ENCODE measurements at places on chromosomes 5 and 9.
A peak's percentile ranks its signal among the peaks of the same experiment; 100 is the strongest.

DNA sequence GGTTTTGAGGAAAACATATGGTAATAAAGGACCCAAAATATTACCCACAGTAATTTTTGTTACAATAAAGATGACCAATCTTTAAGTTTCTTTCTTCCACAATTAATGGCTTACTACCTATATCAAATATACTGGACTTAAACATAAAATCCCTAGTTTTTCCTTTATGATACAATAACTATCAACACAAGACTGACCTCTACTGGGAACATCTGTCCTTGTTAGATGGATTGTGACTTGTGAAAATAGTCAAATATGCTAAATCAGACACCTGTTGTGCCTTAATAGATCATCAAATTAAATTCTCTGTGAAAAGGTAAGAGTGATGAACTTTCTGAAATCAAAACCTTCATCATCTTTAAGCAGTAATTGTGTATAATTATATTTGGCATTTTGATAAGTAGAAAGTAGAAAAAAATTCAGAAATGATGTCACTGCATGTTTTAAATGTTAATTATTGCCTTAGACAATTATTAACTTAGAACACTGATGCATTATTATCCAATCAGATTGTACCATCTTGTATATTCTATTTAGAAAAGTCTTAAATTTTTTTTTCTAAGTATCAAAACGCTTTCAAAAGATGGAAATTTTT, 113.6 kb downstream of the DEPDC1B start:
- DNase-seq, result no peak

- no peak for DNase-seq
Measured at GRCh38 chr5:134380346-134380745, 9.0 kb downstream of the UBE2B start.

DNA sequence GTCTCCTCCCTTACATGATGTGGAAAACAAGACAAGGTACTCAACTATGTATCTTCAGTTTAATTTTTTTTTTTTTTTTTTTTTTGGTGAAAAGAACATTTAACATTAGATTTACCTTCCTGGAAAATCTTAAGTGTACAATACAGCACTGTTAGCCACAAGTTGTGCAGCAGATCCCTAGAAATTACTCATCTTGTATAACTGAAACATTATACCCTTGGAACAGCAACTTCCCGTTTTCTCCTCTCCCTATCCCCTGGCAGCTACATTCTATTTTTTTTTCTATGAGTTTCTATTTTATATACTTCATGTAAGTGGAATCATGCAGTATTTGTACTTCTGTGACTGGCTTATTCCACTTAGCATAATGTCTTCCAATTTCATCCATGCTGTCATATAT, 421.9 kb upstream of the FTMT start:
- DNase-seq, result no peak

GRCh38 chr5:158502686-158503085, 597.0 kb downstream of the EBF1 start:
- DNase-seq, result no peak

- no peak for DNase-seq
Measured at GRCh38 chr5:171724468-171725204, 61.0 kb upstream of the SMIM23 start.

DNA sequence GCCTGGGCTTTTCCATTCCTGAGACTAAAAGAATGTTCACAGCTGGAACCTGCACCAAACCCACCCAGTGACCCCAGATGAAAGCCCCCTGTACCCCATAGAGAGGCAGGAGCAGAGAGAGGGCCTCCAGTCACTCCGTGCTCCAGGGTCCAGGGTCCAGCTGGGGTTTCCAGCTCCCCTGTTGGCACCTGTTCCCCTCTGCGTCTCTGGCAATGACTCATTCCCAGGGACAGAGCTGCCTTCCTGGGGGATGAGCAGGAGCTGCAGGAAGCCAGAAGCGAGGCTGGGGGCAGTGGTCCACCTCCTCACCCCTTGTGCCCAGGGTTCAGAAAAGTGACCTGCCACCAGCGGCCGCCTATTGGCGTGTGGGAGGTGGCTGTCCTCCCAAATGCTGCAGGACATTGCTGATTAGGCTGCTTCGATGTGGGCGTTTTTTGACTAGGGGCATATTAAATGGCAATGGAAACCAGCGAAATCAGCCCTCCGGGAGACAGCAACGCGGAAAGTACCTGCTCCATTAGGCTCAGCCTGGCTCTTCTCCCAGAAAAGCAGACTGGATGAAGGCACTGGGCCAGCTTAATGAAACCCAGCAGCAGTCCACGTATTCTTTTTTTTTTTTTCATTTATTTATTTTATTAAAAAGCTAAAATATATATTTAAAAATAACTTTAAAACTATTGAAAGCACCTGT, 97.4 kb downstream of the DAP start:
- no peak for DNase-seq

GRCh38 chr9:79812507-79813257, 240.9 kb downstream of the TLE4 start:
- peak; percentile 18 for DNase-seq

DNA sequence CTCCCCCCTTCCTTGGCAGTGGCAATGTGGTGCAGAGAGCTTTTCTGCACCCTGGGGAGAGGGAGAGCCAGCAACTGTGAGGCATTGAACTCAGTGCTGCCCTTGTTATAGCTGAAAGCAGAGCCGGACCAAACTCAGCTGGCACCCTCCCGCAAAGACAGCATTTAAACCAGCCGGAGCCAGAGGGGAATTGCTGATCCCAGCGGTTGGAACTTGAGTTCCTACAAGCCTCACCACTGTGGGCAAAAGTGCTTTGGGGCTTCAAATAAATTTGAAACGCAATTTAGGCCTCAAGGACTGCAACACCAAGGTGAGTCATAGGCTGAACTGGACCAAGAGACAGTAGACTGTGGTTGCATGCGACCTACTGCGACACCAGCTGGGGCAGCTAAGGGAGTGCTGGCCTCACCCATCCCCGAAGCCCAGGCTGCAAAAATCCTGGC, 207.6 kb upstream of the CDKN2B start:
- DNase-seq, result no peak

GRCh38 chr9:2253636-2254580, 238.8 kb downstream of the SMARCA2 start:
- DNase-seq, result no peak

DNA sequence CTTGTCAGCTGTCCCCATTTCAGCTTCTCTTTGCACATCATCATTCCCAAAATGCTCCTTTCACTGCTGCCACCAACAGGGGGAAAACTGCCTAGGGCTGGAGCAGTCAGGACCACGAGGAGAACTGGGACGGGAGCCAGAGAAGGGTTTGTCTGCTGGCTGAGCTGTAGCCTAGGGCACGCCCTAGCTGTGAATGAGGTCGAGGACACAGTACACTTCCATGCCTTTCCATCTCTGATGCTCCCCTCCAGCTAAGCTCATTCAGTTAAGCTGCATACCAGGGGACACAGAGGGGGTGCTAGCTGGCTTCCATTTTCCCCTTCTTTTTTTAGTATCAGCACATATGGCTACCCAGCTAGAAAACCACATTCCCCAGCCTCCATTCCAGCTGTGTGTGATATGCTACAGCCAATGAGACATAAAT, 64.7 kb downstream of the STK10 start:
- DNase-seq, result no peak

GRCh38 chr9:129954868-129955550, 88.0 kb downstream of the FNBP1 start:
- no peak for DNase-seq

DNA sequence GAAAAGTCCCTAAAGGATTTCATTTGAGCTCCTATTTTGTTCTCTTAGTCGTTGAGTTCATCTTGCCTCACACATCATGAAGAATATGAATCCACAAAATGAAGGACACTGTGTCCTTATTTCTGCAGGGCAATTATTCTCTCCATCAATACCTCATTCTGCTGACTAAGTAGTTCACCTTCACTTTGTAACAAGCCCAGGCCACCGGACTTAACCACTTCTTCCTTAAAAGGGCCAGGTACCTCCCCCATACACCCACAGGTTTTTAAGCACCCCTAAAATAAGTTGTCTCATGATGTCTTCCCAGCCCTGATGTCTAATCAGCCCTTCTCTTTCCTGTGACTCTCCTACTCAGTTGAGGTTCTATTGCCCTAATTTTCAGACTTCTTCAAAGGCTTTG, 67.1 kb upstream of the PLPP6 start:
- no peak for DNase-seq

DNA sequence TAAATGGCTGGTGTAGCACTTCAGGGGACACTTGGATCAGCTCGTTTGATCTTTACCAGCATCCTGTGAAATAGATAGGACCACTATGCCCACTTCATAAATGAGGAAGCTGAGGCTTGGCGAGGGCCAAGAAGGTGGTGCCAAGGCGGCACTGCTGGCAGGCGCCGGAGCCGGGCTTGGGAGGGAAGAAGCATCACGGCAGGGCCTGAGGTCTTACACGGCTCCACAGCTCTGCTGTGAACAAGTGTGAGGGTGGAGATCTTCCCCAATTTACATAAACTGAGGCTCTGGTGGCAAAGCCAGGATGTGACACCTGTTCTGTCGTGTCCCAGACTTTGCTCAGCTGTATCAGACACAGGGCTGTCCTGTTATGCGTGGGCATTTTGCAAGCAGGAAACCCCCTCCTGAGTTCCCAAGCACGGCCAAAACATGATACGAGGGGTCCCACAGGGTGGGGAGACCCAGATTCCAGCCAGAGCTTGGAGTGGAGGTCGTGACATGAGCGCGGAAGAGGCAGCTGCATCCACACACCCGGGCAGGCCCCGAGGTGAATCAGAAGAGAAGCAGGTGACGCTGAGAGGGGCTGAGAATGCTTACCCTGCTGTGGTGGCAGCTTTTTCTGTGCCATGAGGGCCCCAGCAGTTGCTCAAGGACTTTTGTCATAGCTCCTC, 117.5 kb upstream of the BOD1 start:
- no peak for DNase-seq

DNA sequence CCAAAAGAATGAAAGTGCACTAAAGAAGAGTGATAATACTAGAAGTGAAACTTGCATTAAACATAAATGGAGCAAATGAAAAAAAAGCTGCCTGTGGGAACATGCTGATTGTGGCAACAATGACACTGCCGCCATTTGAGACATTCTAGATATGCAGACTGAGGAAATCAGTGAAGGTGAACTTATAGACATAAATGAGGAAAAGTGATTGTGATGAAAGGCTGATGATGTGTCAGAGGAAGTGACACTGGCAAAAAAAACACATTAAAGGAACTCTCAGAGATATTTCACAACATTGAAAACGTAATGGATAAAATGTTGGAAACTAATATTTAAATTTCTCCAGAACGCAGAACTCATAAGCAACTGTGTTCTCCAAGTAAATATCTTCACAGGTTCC, 1.2 kb downstream of the ERCC8 start:
- no peak for DNase-seq

GRCh38 chr9:14824481-14824880, 85.7 kb downstream of the FREM1 start:
- no peak for DNase-seq

- DNase-seq, result no peak
Measured at GRCh38 chr5:87282269-87282668, 14.6 kb downstream of the RASA1 start.

- DNase-seq, result no peak
Measured at GRCh38 chr5:173229382-173229959, 5.5 kb downstream of the NKX2-5 start.

GRCh38 chr9:27427272-27427643, 96.8 kb upstream of the IFNK start:
- no peak for DNase-seq

GRCh38 chr9:72902268-72902667, 50.6 kb downstream of the ALDH1A1 start:
- DNase-seq, result no peak

- no peak for DNase-seq
Measured at GRCh38 chr5:96338091-96338490, 95.0 kb downstream of the PCSK1 start.

DNA sequence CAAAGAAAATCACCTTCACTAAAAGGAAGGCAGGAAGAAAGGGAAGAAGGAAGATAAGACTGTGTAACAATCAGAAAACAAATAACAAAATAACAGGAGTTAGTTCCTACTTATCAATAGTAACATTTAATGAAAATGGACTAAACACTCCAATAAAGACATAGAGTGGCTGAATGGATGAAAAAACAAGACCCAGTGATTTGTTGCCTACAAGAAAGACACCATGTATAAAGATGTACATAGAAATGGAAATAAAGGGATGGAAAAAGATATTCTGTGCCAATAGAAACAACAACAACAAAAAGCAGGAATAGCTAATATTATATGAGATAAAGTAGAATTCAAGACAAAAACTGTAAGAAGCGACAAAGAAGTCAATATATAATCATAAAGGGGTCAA, 116.8 kb downstream of the LURAP1L start:
- no peak for DNase-seq

- no peak for DNase-seq
Measured at GRCh38 chr9:136858844-136859757, 7.0 kb downstream of the MAMDC4 start.

GRCh38 chr5:161098516-161098915, 246.5 kb upstream of the ATP10B start:
- DNase-seq, result no peak

- no peak for DNase-seq
Measured at GRCh38 chr9:133253268-133253667, 21.7 kb downstream of the ABO start.

GRCh38 chr5:35859101-35859661, 2.5 kb downstream of the IL7R start:
- no peak for DNase-seq

GRCh38 chr9:120857481-120857880, 14.8 kb upstream of the PSMD5 start:
- no peak for DNase-seq

DNA sequence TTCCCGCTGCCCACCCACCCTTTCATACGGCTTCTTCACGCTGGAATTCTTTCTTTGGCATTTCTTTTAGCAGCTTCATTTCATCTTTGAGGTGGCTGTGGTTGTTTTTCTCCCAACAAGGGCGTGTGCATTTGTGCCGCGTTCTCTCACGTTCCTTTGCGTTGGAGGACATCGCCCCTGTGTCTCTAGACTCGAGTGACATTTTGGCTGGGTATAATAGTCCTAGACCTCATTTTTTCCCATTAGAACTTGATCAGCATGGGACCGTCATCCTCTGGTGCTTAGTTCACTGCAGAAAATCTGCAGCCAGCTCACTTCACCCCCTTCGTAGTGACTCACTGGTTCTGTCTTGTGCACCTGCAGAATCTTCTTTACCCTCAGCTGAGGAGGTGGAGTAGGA, 29.5 kb downstream of the KCNT1 start:
- DNase-seq, result no peak

DNA sequence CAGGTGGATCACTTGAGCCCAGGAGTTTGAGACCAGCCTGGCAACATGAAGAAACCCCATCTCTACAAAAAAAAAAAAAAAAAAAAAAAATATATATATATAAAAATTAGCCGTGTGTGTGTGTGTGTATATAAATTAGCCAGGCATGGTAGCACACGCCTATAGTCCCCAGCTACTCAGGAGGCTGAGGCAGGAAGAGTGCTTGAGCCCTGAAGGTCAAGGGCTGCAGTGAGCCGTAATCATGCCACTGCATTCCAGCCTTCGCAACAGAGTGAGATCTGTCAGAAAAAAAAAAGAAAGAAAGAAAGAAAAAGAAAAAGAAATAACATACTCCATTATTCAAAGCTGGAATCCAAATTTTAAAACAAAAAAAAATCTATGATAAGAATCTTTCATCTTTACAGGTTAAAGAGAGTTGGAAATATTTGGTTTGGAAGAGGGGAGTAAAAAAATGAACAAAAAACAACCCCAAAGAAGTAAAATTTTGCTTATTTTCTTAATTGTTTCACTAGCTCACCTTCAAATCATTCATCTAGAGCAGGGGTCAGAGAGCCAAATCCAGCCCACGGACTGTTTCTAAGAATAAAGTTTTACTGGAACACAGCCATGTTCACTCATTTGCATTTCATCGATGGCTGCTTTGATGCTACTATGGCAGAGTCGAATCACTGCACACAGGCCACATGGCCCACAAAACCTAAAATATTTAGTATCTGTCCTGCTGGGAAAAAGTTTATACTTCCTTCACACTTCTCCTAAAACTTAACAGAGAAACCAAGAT, 109.9 kb downstream of the DROSHA start:
- DNase-seq, result no peak

All from activated T-cell treated with anti-CD3 and anti-CD28 coated beads, Interleukin-2, amount 50 U/mL, for 48 hours (primary cell).